Epithelial cell of prostate (primary cell): ENCODE measurements at places on chromosomes 1 and 21.

DNA sequence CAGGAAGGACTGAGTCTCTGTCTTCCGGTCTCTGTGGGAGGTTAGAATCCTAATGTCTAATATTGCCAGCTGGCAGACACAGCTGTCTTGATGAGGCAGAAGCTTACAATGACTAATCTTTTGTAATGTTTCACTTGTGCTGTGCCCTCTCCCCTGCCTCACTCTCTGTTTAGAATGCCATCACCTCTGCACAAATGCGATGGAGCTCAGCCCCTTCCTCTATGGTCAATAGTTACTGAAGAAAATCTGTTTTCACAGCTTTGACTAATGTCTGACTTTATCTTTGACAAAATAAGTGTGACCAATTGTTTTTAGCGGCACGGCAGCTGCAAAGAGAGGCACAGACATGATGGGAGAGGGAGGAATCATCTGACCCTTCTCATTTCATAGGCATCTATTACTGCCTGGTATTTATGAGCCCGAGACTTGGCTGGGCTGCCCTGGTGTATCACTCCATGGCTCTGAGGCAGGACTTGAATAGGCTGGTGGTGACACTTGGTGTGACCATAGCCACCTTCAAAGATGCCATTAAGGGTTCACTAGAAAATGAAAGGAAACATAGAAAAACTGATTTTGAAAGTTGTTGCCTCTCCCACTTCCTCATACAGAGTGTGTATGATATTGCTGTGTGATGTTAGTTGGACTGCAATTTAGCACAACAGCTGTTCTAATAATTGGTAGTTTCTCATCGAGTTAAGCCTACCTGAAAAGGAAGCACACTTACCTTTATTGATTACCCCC is 163.2 kb upstream of the NBPF11 start:
- DNase-seq = no peak

DNA sequence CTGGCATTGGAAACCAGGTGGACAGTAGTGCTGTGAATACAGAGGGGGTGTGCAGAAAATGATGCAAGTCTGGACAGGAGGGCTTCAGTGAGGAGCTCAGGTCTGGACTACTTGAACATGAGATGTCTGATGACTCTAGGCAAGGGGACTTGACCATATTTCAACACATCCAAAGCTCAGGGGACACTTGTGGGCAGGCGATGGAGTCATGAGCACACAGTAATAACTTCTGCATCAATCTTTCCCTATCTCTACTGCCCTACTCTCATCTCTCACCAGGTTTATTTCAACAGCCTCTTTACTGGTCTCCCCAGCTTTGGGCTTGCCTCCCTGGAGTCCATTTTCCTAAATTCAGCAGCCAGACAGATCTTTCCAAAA is 21.9 kb downstream of the FMO2 start:
- no peak for DNase-seq

DNA sequence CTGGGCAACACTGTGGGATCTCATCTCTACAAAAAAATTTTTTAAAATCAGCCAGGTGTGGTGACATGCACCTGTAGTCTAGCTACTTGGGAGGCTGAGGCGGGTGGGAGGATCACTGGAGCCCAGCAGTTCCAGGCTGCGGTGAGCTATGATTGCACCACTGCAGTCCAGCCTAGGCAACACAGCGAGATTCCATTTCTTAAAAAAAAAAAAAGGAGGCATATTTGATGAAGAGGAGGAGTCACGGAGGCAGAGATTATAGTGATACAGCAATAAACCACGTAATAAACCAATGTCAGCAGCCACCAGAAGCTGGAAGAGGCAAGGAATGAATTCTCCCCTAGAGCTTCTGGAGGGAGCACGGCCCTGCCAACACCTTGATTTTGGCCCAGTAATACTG is 4.0 kb downstream of the LIX1L start:
- no peak for DNase-seq

GRCh38 chr1:8197493-8198282 is 120.2 kb upstream of the SLC45A1 start:
- DNase-seq = peak; percentile 66

DNA sequence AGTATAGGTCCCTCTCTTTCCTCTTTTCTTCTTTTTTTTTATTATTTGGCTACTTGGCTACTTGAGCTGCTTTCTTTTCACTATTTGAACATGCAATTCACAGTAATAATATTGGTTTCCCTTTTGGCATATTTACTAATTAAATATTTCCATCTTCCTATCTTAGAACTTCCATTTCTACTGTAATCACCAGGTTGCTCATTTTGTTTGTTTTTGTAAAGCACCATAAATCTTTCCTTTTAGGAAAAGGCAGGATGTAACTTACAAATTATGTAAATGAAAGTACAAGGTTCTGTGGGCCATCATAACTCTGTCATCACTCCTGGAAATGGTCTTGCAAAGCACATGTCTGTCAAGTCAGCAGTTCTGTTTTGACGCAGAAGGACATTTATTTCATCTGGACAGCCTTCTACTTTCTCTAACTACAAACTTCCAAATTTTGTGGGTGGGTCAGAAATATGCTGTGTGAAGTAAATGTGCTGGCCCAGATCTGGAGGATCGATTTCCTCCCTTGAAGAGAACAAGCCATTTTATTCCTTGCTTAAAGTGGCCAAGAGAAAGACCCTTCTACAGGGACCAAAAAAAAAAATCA is 71.7 kb upstream of the TNFSF18 start:
- DNase-seq = no peak

- no peak for DNase-seq
These were observed 113.5 kb upstream of the ZNF678 start for GRCh38 chr1:227449741-227450441.

DNA sequence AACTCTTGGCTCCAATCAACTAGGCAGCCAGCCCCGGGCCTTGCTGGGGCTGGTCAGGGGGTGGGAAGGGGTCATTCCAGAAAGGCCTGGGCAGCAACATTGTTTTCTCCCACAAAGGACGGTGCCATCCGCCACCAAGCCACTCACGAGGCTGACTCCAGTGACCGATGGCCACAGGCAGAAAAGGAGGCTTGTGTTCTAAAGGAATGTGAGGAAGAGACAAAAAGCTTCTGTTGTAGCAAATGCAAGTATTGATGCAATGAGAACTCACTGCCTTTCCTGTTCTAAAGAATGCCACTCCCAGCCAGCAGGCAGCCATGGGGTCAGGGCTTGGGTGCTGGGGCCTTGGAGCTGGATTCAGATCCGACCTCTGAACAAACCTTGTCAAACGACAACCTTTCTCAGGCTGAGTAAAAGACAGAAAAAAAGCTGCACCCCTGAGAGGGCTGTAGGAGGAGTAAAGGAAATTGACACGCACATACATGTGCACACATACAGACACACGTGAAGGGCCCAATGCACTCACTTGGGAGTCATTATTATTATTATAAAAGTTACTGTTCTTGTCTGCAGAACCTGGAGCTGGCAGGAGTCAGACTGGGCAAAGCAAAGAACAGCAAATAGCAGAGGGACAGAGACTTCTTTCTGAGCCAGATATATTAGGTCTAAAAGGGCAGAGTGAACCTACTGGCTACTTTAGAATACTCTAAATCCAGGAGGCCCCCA is 13.9 kb upstream of the PRMT2 start:
- no peak for DNase-seq

DNA sequence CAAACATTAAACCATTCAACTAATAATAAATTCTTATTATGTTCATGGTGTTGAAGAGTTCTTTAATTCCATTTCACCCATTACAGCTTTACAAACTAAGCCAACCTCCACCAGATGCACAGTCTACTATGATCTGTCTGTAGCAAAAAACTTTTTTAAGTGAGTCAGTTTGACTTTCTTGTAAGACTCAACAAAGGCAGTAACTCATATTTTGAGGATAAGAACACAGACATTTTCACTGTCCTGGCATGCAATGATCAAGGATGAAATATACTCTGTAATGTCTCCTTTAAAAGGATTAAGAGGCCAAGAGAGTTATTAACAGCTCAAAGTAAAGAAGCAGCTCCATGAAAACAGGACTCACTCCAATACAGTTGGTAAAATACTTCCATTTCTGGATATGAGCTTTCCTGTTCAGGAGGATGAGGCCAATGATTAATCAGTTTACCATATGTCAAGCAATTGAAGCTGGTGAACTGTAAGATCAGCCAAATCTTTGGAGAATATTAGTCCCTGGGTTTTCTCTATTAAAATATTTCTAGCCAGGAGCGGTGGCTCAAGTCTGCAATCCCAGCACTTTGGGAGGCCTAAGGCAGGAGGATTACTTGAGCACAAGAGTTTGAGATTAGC is 20.6 kb downstream of the XKR8 start:
- no peak for DNase-seq

DNA sequence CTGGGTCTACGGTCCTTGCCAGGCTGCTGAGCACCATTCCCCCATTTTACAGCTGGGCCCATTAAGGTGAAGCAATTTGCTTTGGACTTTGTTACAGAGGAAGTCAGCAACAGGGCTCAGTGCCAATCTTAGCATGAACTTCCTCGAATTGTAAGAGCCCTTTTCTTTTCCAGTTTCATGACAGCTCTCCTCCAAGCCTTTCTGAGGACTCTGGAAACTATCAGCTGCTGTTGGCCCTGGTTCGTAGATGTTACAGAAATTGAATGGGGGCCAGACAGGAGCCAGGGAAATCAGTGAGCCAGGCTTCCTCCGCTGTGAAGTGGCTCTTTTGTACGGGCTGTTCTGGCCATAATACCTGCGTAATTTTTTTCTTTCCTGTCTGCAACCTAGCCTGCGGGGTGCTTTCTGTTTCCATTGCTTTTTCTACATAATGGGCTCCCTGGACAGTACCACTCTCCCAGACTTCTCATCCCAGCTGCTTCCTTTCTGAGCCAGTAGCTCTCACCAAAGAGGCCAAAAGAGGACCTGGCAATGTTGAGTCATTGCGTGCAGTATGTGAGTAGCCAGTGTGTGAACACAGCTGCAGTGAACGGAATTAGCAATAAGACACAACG is 386.3 kb downstream of the DISC1 start:
- DNase-seq = no peak

DNA sequence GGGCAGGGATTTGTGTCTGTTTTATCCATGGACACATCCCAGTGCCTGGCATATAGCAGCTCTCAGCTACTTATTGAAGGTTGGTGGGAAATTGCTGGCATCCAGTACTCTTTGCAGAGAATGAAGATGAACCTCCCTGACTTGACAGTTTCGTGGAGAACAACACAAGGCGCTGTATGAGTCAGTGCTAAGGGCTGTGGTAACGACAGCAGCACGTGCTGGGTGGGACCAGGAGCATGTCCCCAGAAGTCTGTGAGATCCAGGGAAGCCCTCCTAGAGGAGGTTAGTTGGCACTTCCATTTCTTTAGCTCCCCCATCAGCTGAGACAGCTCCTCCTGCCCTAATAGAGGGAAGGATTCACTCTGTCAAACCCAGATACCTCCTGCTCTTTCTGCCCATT is 25.9 kb upstream of the IL19 start:
- no peak for DNase-seq

- DNase-seq = no peak
These were observed 1.5 kb upstream of the ZMPSTE24 start for GRCh38 chr1:40256401-40257084.

- no peak for DNase-seq
These were observed 101.5 kb downstream of the ATP1B1 start for GRCh38 chr1:169207797-169208520.

- DNase-seq = no peak
These were observed 11.2 kb upstream of the PLPP3 start for GRCh38 chr1:56590520-56591011.
